ENCODE measurements at places on chromosomes 2 and 18.

DNA sequence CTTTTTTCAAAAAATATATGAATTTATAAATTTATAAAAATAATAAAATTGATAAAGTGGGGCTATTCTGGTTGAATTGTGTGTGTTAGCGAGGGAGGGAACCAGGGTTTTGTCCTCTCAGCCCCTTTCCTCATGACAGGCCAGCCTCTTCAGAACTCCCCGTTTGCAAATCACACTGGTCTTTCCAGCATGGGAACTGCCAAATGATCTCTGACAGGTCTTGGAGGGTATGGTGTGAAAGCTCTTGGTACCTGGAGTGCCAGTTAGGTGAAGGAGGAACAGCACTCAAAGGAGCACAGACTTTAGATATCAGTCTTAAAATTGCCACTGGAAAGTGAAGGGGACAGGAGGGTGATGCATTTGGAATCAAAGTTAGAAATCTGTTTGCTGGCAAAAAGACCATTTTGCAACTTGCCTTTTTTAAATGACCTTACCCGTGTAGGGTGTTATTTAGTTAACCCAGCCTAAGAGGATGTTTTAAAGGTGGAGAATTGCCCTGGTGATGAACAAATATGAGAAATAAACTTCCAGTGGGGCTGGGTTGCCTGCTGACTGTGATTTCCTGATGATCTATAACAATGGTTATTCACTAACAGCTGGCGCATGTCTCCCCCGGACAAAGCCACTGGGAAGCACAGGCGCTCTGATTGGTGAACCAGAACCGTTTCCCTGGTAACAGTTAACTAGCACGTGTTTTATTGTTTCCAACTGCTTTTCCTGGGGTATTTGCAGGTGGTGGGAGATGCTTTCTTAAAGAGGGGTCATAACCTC, 85.3 kb upstream of the EFEMP1 start:
- DNase-seq = peak; percentile 83

DNA sequence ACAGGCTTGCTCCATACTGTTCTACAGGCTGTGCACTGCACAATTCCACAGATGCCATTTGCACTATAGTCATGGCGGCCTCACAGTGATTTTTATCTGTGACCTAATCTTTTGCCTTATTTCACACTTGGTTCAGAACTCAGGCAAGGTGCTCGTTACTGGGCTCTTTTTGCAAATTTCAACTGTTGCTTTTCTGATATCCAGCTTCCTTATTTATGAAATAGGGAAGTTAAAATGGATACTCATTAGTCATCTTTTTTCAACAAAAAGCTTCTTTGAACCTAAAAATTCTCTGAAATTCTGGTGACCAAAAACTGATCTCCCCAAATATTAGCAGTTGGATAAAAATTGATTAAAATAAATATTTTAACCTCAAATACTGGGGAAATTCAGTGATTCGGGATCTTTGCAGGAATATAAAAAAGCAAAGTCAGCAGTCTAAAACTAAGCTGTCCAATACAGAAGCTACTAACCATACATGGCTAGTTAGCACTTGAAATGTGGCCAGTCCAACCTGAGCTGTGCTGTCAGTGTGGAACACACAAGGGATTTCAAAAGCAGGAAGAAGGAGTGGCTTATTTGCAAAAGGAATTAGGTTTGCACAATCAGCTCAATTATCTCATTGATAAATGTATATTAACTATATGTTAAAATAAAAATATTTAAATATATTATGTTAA, 134.4 kb downstream of the COL4A4 start:
- no peak for DNase-seq

DNA sequence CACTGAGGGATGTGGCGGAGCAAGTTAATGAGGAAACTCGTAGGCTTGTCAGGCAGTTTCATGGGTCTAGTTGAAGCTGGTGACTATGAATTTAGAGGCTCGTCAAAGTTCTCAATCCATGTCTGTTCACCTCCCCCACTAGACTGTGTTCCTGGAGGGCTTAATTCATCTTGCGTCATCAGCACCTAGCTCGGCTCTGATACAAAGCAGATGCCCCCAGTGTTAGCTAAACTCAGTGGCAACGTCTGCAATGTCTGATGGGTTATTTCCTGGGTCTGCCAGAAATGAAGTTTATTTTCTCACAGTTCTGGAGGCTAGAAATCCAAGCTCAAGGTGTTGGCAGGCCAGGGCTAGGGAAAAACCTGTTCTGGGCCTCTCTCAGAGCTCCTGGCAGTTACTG, 140.6 kb downstream of the PID1 start:
- no peak for DNase-seq

- DNase-seq = no peak
Measured at GRCh38 chr2:150136401-150136800, 351.1 kb downstream of the RND3 start.

- peak; percentile 71 for DNase-seq
Measured at GRCh38 chr2:175855794-175856453, 146.1 kb downstream of the LNPK start.

DNA sequence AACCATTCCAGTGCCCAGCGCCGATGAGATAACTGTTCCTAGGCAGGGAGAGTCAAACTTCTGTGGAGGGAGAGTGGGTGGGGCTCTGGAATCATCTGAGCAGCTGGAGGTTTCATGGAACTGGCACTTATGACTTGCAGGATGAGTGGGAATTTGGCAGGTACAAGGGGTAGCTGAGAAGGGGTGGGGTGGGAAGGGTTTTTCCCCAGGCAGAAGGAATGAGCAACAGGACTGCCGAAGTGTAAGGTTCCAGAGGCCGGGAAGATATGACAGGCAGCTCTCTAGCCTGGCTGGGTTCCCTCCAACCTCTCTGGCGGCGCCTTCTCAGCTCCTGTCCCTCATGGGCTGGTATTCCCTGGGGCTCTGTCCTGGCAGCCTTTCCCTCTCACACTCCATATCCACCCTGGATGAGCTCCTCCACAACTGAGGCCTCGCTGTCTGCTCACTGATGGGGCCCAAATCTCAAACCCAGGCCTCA, 2.5 kb upstream of the TET3 start:
- no peak for DNase-seq

DNA sequence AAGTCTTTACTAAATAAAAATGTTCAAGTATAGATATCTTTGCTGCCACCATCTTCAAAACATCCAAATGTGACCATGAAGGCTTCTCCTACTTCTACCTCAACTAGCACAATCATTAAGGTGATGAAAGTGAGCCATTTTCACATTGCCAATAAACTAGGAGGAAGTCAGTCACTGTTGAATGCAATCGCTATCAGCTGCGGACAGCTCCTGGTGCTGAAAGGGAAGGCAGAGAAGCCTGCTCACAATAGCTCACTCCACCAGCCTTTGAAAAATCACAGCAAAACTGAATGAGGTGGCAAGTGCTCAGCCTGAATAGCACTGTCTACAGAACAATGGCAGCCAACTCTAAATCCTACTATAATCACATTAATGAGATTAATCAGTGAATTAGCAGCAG, 2.2 kb downstream of the MYT1L start:
- DNase-seq = peak; percentile 42

DNA sequence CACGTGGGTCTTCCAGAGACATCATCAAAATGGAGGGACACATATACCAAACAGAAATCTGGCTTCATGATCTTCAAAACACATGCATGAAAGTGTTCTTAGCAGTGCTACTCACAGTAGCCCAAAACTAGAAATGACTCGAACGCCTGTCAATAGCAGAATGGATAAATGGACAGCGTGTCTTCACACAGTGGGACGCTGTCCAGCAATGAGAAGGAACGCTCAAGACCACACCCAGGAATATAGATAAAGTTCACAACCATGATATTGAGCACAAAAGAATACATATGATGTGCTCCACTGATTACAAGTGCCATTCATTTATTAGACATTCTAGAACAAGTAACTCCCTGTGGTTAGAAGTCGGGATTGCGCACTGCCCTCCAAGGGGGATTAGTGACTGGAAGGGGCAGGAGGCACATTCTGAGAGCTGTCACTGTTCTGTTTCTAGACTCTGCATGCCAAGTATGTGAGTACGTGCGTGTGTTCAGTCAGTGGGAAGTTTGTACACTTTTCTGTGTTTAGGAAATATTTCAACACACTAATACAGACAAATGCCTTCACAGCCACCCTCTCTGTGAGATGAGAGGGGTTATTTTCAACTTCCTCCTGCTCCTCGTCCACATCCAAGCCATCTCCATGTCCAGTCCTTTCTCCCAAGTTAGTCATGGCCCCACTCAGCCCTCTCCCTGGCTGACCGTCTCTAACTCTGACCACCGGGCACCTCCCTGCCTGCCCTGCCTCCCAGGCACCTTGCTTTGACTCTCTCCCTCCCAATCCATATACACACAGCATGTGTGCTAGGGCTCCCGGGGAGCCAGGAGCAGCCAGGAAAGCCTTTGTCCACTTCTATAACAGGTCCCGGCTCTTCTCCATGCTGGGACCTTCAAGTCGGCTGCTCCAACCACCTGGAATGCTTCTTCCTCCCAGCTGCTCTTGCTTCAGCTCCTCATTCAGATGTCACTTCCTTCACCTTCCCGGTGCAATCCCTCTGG, 26.9 kb upstream of the TNS1 start:
- peak; percentile 14 for DNase-seq

GRCh38 chr18:35005963-35006577, 35.1 kb upstream of the MAPRE2 start:
- DNase-seq = no peak

- no peak for DNase-seq
Measured at GRCh38 chr2:214593727-214594126, 182.9 kb downstream of the VWC2L start.

Data from right hindlimb (tissue), 1 donor.